Caco-2 (cell line): ENCODE measurements at places on chromosomes 12 and 14.

- H3K27me3 ChIP-seq = no peaks in the 10 kb centered on the region
- H3K4me3 ChIP-seq = no peak overlapping the region
- H3K27ac ChIP-seq = no peak overlapping the region
- no peaks in the 10 kb centered on the region for H3K4me1 ChIP-seq
- DNase-seq = peak; percentile 27
- H3K36me3 ChIP-seq = no peaks in the 10 kb centered on the region
Observed at GRCh38 chr14:50260511-50260910, 29.1 kb upstream of the SOS2 start.

DNA sequence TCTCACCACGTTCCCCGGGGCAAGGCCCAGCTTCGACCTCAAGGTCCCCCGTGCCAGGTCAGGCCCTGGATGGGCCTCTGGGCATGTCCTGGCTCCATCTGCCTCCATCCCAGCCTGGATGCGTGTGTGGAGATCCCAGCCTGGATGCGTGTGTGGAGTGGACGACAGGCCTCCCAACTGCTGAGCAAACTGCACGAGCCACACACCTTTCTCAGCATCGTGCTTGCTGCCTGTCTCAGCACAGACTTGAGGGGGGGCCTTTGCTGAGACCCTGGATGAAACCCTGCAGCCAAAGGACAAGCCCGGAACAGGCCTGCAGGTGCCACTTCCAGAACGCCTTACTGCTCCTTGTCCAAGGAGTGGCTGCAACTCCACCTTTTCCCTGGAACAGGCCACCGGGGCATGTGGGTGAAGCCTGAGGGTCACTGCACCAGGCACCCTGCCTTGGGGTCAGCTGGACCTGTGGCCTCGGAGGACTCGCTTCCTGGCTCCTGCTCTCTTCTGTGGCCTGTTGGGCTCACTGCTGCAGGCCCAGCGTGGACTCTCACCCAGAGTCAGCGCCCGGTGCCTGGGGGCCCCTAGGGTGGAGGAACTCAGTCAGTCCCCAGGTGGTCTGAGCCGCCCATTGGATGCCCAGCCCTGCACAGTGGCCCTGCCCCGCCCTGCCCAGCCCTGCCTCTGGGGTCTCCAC is 176.0 kb downstream of the KIF26A start:
- no peaks in the 10 kb centered on the region for H3K4me1 ChIP-seq
- H3K4me3 ChIP-seq = no peak overlapping the region
- no peak overlapping the region for H3K27ac ChIP-seq
- H3K36me3 ChIP-seq = no peaks in the 10 kb centered on the region

DNA sequence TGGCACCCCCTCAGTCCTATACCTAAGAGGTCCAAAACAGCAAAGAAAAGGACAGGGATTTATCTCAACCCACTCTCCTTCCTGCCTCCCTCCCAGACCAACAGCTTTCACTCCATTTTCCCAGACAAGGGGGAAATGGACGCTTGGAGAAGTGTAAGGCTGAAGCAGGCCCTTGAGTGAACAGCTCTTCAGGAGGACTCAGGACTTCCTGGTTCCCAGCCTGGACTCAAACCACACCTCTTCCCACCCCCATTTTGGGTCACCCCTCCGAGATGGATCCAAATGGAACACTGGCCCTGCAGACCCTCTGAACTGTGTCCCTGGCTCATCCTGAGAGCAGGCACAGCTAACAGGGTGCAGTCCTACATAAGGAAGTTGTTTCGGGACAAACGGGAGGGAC is 2.7 kb downstream of the KMT2D start:
- H3K4me1 ChIP-seq = peaks cover 17% of the 10 kb centered on the region
- H3K27ac ChIP-seq = peak overlapping the region; percentile 68
- H3K27me3 ChIP-seq = no peaks in the 10 kb centered on the region
- DNase-seq = no peak
- H3K36me3 ChIP-seq = peaks cover 12% of the 10 kb centered on the region
- peak overlapping the region; percentile 91 for H3K4me3 ChIP-seq

- H3K27ac ChIP-seq = no peak overlapping the region
- H3K36me3 ChIP-seq = no peaks in the 10 kb centered on the region
- peaks cover 10% of the 10 kb centered on the region; the same call in 1 of the 2 replicates for H3K4me1 ChIP-seq
- no peak for DNase-seq
Observed at GRCh38 chr14:55800156-55800785, 220.3 kb downstream of the KTN1 start.
